ENCODE measurements at places on chromosomes 7 and 10.

DNA sequence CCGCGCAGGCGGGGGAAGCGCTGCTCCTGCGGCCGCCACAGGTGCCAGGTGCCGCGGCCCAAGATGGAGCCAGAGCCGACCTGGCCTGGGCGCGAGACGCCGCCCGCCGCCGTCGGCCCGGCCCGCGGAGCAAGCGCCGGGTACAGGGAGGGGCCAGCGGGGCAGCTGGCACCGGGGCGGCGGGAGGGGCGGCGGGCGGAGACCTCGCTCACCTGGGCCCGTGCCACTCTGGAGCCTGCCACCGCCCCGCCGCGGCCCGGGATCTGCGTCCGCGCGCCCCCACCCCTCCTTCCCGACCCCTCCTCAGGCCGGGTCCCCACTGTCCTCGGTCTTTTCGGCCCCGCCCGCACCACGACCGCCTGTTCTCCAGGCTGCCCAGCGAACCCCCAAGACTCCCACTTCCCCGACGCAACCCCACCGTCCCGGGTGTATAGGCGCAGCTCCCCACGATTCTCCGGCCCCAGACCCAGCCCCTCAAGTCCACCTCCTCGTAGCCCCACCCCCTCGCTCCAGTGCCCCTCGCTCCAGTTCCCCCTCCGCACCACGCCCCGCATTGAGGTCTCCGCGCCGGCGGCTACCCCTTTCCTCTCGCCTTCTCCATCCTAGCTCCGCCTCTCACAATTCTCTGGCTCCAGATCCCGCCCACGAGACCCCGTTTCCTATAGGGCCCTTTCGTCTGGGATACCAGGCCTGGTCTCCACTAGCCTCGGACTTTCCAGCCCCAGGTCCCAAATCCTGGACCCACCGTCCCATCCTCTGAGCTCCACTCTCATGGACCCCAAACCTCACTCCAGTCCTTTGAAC, at the start of gene GPRIN2:
TSS of gene GPRIN2 (minus strand) at position 144 of the 804 bp plus-strand sequence. CDS start 5,922 bp downstream, outside the sequence.
- no peak for DNase-seq

- no peak for DNase-seq
Observed at GRCh38 chr10:122554131-122555036, 6.2 kb upstream of the DMBT1 start.

GRCh38 chr7:4174884-4175283, 507.2 kb upstream of the FOXK1 start:
- DNase-seq, result no peak

DNA sequence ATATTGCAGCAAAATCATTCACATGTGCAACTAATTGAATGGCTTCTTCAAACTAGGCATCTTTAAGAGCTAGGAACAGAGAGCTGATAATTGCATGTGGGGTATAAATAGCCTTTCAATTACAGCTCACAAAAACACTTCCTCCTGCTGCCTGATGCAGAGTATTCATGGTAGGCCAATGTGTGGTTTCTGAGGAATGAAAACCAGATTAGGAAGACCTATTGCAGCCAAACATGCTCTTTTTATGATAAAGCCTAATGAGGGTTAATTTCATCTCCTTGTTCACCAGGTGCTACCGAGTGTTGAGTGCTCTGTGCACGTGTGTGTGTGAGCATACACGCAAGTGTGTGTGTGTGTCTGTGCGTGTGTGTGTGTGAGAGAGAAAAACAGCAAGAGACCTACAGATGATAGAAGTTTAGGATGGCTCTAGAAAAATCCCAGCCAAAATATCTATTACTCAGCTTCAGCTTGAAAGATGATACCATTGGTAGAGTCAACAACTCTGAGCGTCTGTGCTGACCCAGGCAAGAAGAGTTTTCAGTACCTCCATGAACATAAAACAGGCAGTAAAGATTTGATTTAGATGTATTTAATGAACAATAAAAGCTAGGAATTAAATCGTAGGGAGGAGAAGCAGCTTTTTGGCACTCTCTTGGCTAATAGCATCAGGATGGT, 448.5 kb upstream of the ANKRD30A start:
- no peak for DNase-seq

GRCh38 chr10:124917428-124918190, 24.3 kb upstream of the ZRANB1 start:
- DNase-seq, result peak; percentile 51

GRCh38 chr10:123462756-123463155, 203.4 kb upstream of the GPR26 start:
- DNase-seq, result no peak

DNA sequence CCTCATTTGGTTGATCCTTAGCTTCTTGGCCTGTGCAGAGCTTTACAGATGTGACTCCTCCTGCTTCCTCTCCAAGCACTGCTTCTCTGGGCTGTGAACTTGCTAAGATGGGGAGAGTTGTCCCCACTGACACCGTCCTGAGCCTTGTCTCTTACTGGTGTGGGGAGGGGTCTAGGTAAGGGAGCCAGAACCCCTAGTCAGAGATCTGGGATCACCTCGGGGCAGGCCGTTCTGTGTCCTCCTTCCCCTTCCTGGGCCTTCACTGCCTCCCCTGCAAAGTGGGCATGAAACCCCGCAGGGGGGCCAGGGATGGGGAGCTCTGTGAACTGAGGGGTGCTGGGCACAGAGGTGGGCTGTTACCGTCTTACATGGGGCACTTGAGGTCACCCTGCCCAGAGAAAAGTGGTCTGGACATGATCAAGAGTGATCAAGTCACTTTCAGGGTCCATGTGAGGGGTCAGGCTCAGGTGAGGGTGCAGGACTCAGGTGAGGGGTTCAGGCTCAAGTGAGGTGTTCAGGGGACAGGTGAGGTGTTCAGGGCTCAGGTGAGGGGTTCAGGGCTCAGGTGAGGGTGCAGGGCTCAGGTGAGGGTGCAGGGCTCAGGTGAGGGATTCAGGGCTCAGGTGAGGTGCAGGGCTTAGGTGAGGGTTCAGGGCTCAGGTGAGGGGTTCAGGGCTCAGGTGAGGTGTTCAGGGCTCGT, 86.2 kb downstream of the ADCY1 start:
- DNase-seq, result no peak

DNA sequence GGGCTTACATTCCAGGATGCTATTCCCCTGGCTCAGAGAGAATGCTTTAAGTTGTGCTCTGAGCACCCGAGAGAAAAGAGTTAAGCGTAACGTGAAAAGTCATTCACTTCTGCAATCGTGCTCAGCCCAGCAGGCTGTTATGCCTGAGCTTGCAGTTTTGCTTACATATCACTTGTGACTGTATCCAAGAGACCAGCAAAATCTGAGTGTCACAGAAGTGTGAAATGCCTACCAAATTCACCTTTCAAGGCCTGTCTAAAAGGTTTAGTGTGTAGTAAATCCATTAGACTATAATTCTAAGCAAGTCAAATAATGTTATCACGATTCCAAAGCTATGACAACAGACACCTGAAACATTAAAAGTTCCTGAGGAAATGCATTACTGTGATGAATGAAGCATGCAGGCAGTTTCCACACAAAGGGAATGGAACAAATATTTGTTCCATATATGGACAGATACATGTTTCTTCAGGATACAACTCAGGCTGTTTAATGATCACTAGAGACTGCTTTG, 20.1 kb downstream of the ITGB1 start:
- no peak for DNase-seq

DNA sequence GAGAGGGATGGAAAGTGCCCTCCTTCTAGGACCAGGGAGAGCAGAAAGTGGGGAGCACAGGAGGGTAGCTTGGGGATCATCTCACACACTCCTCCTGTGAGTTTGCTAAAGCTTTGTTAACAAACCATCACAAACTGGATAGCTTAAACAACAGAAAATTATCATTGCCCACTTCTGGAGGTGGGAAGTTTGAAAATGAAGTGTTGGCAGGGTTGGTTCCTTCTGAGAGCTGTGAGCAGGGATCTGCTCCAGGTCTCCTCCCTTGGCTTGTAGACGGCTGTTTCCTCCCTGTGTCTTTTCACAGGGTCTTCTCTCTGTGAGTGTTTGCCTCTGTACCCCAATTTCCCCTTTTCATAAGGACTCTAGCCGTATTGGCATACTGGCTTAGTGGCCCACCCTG, 32.0 kb upstream of the CXCL12 start:
- no peak for DNase-seq

DNA sequence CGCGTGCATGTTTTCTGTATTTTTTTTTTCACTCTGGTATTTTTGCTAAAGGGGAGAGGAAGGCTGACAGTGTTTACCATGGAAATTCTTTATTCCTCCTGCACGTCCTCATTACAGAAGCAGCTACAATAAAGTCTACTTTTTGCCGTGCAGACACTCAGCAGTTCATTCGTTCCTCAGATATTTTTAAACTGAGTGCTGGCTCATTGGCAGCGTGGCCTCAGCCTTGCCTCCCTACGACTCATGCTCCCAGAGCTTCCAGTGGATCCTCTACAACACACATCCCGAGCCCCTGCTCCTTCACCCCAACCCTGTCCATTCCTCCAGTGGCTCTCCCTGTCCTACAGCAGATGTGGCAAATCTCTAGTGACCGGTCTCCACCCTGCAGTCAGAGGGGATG, 239.2 kb upstream of the ZMIZ1 start:
- DNase-seq, result no peak

- DNase-seq, result peak; percentile 11
Observed at GRCh38 chr7:111833466-111833865, 271.2 kb upstream of the IMMP2L start.

- DNase-seq, result no peak
Observed at GRCh38 chr10:100996678-100997359, 2.8 kb upstream of the LZTS2 start.

DNA sequence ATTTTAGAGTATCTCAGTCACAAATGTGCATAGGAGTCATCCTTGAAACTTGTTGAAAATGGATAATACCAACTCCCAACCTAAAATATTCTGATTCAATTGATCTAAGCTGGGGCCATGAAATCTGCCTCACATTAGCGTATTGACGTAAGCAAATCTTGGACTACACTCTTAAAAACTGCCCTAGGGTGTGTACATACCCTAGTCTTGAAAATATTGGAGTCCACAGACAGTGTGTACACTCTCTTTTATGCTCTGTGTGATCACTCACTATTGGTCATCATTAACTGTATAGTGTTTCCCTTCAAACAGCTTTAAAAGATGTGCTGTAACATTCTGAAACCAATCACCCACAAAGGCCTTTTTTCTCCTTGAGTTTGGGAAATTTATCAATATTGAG, 102.9 kb upstream of the FERD3L start:
- no peak for DNase-seq

DNA sequence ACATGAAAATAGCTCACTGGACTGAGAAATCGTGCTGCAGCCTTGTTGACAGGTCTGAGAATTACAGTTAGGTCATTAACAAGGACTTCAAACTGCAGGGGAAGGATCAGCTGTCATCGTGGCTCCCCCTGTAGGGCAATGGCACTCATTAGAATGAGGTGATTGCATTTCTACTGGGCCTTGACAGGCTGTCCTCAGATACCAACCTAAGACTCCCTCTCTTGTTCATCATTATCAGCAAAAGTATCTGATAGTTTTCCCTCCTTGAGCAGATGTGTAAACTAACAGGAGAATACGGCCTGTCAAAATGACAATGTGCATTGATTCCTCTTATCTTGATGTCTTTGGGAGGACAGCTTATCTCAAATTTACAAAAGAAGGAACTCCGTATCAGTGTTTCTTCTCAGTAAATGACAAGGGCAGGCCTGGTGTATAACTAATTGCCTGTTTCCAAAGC, 648.5 kb upstream of the LRRN3 start:
- DNase-seq, result peak; percentile 23

GRCh38 chr7:18570890-18571478, 75.4 kb downstream of the HDAC9 start:
- peak; percentile 72 for DNase-seq

DNA sequence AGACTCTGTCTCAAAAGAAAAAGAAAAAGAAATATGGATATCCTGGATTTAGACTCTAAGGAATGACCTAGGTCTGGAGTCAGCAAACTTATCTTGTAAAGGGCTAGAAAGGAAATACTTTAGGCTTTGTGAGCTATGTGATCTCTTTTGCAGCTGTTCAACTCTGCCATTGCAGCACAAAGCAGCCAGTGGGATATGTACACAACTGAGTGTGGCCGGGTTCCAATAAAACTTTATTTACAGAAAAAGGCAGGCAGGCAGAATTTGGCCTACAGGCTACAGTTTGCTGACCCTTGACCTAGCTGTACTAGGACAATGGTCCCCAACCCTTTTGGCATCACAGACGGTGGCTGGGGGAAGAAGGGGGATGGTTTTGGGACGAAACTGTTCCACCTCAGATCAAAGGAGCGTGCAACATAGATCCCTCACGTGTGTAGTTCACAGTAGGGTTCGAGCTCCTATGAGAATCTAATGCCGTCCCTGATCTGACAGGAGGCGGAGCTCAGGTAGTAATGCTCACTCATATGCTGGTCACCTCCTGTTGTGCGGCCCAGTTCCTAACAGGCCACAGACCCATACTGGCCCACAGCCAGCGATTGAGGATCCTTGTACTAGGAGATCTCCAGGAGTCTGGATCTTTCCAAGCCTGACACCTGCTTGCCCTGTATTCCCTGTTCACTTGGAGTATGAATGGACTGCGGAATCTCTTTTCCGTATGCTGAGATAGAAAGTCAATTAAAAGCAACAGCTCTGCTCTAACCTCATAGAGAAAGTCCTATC, 63.0 kb downstream of the CUL1 start:
- DNase-seq, result peak; percentile 75

Data from cerebellar cortex (tissue), 1 donor.